Muscle of arm (tissue), 14 donors: ENCODE measurements at places on chromosomes 1 and 21. TPM values are rescaled to one million over a fixed set of nuclear protein-coding genes. Genes with fewer than 3 reads are reported as not detected.

Gene YBX1
- 845 TPM for polyA plus RNA-seq

Gene NDUFS5
- polyA plus RNA-seq: 179 TPM

Gene CFAP107
- 1.4 TPM for polyA plus RNA-seq

Gene BMP8B
- 2.6 TPM for polyA plus RNA-seq

Gene KCNN3
- polyA plus RNA-seq: 8.4 TPM

Gene SELENON
- polyA plus RNA-seq: 83.7 TPM

Gene MATN1
- polyA plus RNA-seq: 1.3 TPM

Gene LCK
- 0.49 TPM for polyA plus RNA-seq

Gene MFAP2
- polyA plus RNA-seq: 340 TPM

Gene NHLH1
- polyA plus RNA-seq: 0.60 TPM

Gene MAN1C1
- 11.3 TPM for polyA plus RNA-seq

Gene LEFTY2
- polyA plus RNA-seq: 5.2 TPM

Gene C1orf94
- polyA plus RNA-seq: 0.08 TPM

Gene LIN28A
- not detected for polyA plus RNA-seq

Gene FAM3B
- 0.41 TPM for polyA plus RNA-seq

Gene IL24
- polyA plus RNA-seq: 0.10 TPM

Gene BATF3
- 1.6 TPM for polyA plus RNA-seq

Gene CD1B
- not detected for polyA plus RNA-seq

Gene C1orf141
- not detected for polyA plus RNA-seq

Gene VWA5B1
- polyA plus RNA-seq: 0.44 TPM

Gene GIPC2
- 9.8 TPM for polyA plus RNA-seq

Gene CCDC181
- 1.6 TPM for polyA plus RNA-seq

Gene BGLAP
- polyA plus RNA-seq: 0.38 TPM

Gene TSPEAR
- not detected for polyA plus RNA-seq

Gene GBP1
- polyA plus RNA-seq: 42.2 TPM

Gene TMEM79
- 3.7 TPM for polyA plus RNA-seq

Gene RNU5D-1
- not detected for polyA plus RNA-seq

Gene ASAP3
- polyA plus RNA-seq: 52.2 TPM

Gene MDM4
- polyA plus RNA-seq: 34.9 TPM

Gene NUF2
- polyA plus RNA-seq: 22.5 TPM

Gene TNFSF4
- not detected for polyA plus RNA-seq

Gene GLMN
- 16.1 TPM for polyA plus RNA-seq

Gene SYNJ1
- 6.1 TPM for polyA plus RNA-seq
